ENCODE measurements at places on chromosomes 4 and X.

- no peaks in the 10 kb centered on the region for H3K4me1 ChIP-seq
- no peaks in the 10 kb centered on the region for H3K36me3 ChIP-seq
- no peak overlapping the region for H3K4me3 ChIP-seq
- no peak overlapping the region for H3K27ac ChIP-seq
- no peaks in the 10 kb centered on the region for H3K27me3 ChIP-seq
These were observed 560.5 kb upstream of the PABPC4L start for GRCh38 chr4:134762053-134762452.

- H3K27me3 ChIP-seq = no peaks in the 10 kb centered on the region
- H3K36me3 ChIP-seq = no peaks in the 10 kb centered on the region
- H3K27ac ChIP-seq = no peak overlapping the region
- no peak overlapping the region for H3K4me3 ChIP-seq
- H3K4me1 ChIP-seq = no peaks in the 10 kb centered on the region
These were observed 42.2 kb upstream of the EPGN start for GRCh38 chr4:74266081-74266480.

DNA sequence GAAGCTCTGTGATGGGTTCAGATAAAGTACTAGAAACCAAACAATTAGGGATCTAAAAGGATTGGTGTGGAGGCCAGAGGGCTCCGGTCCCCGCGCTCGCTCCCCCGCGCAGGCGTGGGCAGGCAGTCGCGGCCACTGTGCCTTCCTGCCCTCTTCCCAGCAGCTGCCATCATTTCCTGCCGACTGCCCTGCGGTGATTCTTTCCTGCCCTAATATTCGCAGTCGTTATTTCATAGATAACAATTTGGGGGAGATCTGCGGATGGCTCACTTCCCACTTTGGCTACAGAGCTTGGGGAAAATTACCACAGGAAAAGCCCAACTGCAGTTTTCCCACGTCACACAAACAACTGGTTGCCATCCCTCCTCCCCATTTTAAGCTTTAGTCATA lies 2.2 kb downstream of the GRIA2 start:
- DNase-seq = no peak
- H3K36me3 ChIP-seq = no peaks in the 10 kb centered on the region
- no peaks in the 10 kb centered on the region for H3K4me1 ChIP-seq
- no peak overlapping the region for H3K4me3 ChIP-seq
- no peaks in the 10 kb centered on the region for H3K27me3 ChIP-seq

DNA sequence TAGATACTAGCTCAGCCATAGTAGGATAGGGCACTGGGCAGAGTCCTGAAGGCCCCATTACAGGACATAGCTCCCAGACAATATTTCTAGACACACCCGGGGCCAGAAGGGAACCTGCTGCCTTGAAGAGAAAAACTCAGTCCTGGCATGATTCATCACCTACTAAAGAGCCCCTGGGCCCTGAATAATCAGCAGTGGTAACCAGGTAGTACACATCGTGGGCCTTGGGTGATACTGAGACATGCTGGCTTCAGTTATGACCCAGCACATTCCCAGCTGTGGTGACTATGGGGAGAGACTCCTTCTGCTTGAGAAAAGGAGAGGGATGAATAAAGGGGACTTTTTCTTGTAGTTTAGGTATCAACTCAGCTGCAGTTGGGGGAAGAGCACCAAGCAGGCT lies 104.3 kb upstream of the STK26 start:
- no peak overlapping the region for H3K27ac ChIP-seq
- no peaks in the 10 kb centered on the region for H3K27me3 ChIP-seq
- no peak for DNase-seq
- H3K4me1 ChIP-seq = no peaks in the 10 kb centered on the region
